Occipital lobe (tissue), 3 donors: ENCODE measurements at places on chromosomes 3 and 15. TPM values are rescaled to one million over a fixed set of nuclear protein-coding genes. Genes with fewer than 3 reads are reported as not detected.

The GOLGA6L4 gene
- total RNA-seq, result 3.4 TPM

The ZBTB47 gene
- 22.1 TPM for total RNA-seq

The ACTRT3 gene
- 3.3 TPM for total RNA-seq

The MCTP2 gene
- 0.62 TPM for total RNA-seq

The SAMMSON gene
- total RNA-seq, result 0.47 TPM

The ECE2 gene
- 2.2 TPM for total RNA-seq

The PLCH1 gene
- 10.9 TPM for total RNA-seq

The COL7A1 gene
- 1.9 TPM for total RNA-seq

The MYL3 gene
- not detected for total RNA-seq

The CIAO2A gene
- 36.3 TPM for total RNA-seq

The TIMP4 gene
- 2.5 TPM for total RNA-seq

The CPNE9 gene
- total RNA-seq, result 0.31 TPM

The NMNAT3 gene
- total RNA-seq, result 2.3 TPM

The CYP1A2 gene
- not detected for total RNA-seq

The GALK2 gene
- total RNA-seq, result 63.3 TPM
